Stimulated activated CD4-positive, alpha-beta T cell treated with anti-CD3 and anti-CD28 coated beads, Interleukin-12 subunit alpha, Interleukin-12 subunit beta, amount 100 ng/mL, for 4 hours (primary cell): ENCODE measurements at places on chromosomes 4 and X.

DNA sequence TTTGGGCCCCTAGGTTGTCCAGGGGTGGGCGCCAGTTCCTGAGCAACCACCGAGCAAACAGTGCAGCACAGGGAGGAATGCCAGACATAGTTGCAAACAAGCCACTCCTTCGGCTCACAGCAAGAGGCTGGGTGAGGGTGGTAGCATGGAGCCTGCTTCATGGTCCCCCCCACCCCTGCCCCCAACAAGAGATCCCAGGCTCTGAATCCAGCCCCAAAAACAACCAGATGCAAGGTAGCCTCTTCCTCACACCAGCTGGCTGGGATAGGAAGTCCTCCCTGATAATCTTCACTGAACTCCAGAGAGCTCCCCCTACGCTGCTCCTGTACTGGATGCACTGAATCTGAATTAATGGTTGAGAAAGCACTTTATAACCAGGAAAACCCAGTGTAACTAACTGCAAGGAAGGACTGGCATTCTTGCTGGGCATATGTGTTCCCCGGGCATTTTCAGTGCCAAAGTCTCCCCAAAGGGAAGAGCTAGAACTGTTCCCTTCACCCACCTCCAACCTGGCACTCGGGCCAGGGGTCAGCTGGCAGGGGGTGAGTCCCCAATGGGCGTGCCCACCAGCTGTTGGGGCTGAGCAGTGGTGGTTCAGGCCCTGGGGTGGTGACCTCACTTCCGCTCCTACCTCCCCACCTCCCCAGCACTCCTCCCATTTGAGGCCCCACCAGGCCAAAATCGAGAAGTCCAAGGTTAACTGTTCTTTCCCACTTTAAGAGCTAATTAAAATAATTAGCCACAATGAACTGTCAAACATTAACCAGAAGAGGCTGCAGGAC lies 1.5 kb downstream of the ELF4 start:
- no peak for DNase-seq

- no peak for DNase-seq
These were observed 190.6 kb upstream of the PCDH18 start for GRCh38 chr4:137722910-137723309.

GRCh38 chr4:41644288-41644914 lies 104.1 kb downstream of the PHOX2B start:
- DNase-seq, result no peak

GRCh38 chr4:38957893-38958292 lies 74.3 kb downstream of the TMEM156 start:
- DNase-seq, result no peak

- DNase-seq, result no peak
These were observed 60.8 kb downstream of the REPS2 start for GRCh38 chrX:17007134-17007768.

GRCh38 chr4:174483792-174484191 lies 38.5 kb downstream of the HPGD start:
- no peak for DNase-seq

- no peak for DNase-seq
These were observed 89.2 kb downstream of the AREG start for GRCh38 chr4:74534121-74534520.

DNA sequence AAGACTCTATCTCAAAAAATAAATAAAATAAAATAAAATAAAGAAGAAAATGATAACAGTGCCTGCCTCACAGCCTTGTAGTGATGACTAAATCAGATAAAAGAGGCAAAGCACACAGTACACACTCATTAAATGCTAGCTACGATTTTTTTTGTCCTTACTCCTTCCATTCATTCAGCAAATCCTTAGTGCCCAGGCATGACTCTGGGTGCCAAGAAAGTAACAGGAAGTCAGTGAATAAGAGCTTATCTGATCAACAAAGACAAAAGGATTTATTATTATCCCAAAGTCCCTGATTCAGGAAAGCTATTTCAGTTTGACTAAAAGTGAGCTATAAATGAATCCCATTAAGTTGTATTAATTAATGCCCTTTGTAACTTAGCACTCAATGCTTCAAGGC lies 92.7 kb downstream of the SH3KBP1 start:
- DNase-seq, result no peak

- no peak for DNase-seq
These were observed 60.7 kb downstream of the TBC1D9 start for GRCh38 chr4:140695483-140695882.

GRCh38 chr4:150217808-150218207 lies 139.6 kb downstream of the DCLK2 start:
- DNase-seq, result no peak

DNA sequence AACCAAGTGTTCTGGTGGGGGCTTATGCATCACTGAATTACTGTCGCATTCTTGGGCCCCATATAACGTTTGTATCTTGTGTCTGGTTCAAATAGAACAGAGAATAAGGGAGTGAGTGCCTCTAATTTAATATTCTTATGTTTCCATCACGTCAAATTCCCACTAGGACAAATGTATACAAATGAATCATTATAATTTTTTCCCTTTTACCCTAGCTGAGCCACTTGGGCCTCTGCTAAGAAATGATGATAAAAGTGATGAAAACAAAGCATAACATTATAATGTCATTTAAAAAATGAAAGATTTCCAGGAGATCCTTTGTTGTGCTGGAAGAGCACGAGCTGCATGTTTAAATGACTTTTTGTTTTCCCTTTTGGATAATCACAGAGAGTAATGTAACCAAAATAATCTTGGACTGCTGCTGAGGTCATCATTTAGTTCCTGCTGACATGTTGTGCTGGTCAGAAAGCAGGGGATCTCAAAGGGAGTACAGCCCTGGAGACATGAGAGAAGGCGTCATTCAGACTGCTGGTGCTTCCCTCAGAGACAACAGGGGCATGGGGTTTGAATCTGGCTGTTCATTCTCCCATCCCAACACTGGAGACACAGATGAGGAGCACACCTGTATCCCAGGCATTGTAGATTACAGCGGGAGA lies 105.1 kb upstream of the SCOC start:
- DNase-seq, result no peak

- DNase-seq, result no peak
These were observed 264.5 kb downstream of the IL15 start for GRCh38 chr4:141900856-141901255.

DNA sequence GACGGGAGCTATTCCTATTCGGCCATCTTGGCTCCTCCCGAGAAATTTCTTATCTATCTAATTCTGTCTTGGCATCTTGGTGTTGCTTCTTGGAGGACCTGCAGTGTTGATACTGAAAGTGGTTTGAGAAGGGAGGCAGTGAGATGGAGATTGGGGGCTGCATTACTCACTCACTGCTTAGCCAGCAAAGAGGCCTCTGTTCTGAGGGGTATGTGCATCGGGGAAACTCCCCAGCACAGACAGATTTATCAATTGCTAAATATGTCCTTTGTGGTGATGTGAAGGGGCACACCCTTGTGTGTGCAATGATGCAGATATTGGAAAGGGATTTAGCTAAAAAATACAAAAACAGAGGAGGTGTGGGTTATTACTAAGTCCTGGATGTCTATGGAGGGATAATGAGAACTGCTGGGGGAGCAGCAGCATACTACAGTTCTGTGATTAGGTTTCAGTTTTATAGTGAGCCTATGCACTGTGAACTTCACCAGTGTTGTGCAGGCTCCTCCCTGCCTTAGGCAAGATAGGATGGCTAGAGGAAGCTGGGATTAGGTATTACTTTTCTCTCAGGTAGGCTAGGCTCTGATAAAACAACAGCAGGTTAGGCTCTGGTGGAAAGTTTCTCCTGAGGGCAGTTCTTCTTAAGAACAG lies 279.0 kb downstream of the HS3ST1 start:
- DNase-seq, result no peak

DNA sequence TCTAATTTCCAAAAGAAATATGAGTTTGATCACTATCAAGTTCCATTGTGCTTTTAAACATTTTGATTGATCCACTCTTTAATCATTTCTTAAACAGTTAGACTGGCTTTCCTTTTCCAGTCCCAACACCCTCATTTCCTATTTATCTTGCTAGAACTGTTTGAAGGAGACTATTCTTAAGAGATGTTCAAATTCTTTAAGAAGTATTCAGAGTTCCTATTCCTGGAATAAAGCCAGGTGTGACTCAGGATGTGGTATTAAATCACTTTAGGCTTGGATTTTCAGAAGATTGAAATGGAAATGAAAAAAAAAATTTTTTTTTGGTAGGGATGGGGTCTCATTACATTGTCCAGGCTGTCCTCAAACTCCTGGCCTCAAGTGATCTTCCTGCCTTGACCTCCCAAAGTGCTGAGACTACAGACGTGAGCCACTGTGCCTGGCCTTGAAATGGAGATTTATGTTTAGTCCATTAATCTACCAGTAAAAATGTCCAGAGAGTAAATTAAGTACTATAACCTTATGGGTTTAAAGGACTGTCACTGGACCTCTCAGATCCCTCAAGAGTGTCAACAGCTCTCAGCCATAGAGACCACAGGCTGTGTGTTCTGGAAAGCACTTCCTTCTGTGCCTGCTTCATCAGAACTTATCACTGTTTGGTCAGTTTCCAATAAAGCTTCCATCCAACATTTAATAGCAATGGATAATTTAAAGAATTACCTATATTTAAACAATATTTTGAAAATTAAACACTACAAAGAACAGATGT lies 90.7 kb downstream of the CDS1 start:
- no peak for DNase-seq

DNA sequence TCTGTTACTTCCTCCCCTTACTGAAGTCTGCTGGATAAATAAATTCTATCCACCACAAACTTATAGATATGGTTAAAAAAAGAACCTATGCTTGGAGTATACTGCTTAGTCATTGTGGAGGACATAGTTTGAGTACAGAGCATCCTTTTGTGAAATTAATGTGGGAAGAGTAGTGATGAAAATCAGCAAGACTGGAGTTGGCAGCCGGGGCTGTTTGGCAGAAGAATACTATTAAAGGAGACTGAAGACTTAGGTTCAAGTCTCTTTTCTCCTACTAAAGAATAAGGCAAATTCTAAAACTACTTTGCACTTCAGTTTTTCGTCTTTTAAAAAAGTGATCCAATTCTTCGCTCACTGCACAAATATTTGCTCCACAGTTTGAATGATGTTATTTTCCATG lies 326.6 kb upstream of the ATOH1 start:
- DNase-seq, result no peak

DNA sequence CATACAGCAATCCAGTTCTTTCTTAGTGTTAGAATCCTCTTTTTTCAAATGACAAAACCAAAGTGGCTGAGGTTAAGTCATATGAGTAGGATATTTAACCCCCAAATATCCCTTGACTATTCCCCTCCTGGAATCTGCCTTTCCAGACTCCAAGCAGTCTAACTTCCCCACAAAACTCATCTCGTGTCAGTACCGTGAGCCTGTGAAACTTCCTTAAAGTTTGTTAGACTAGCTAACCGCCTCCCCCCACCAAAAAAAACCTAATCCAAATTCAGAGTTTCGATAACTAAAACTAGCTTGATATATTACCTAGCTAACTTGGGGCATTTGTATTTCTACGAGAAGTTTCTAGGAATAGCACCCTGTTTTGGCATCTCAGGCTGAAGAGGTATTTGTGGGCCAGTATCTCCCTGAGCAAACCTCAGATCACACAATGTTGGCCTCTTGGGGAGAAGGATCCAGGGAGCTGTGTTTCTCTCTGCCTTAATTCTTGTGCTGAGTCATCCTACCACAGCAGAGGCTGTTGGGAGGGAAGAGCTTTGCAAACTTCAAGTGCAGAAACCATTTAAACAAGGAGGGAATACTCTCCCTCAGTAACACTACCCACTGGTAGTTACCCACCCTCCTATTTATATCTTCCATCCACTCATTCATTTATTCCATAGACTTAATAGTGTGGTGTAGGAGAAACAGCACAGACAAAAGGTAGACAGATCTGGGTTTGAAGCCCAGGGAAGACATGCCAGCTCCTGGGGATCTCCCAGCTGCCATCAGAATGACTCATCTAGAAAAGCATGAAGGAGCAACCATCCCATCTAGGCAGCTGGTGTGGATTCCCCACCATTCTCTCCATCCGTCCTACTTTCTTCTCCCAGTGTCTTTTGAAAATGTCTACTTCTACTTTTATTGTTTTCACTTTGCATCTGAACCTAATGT lies 39.3 kb upstream of the TXK start:
- no peak for DNase-seq

GRCh38 chr4:101211146-101211553 lies 136.2 kb downstream of the PPP3CA start:
- DNase-seq, result no peak

GRCh38 chr4:186915816-186916215 lies 192.2 kb upstream of the FAT1 start:
- DNase-seq, result no peak

- no peak for DNase-seq
These were observed 92.5 kb upstream of the ZFP42 start for GRCh38 chr4:187903106-187903505.

GRCh38 chr4:132958457-132959263 lies 190.4 kb upstream of the PCDH10 start:
- no peak for DNase-seq

- no peak for DNase-seq
These were observed 8.7 kb downstream of the EGF start for GRCh38 chr4:109921384-109921808.

DNA sequence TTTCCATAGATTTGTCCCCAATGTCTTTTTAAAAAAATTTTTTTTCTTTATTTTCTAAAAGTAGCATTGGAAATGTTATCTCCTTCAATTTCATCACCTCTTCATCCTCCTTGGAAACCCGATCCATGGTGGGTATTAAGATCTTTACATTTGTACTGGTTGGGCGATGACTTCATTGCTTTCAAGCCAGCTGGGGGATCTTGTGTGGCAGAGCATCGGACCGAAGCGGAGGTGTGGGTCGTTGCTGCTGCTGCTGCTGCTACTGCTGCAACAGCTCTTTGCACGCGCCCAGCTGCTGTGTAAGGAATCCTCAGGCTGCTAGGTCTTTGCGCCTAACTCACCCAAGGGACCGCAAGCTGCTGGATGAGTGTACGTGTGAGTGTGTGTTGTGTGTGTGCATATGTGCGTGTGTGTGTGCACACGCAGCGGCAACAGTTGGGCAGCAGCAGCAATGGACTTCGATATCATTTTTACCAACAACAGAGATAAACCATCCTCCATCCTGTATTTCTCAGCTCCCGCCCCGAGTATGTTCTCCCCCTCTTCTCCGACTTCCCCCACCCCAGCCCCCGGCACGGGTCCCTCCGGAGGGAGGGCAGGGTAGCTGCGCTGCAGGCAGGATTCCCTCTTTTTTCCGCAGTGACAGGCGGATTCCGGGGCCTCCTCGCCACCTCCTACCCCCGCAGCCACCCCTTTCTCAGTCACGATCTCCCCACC lies 768 bp upstream of the CDKL5 start:
- DNase-seq, result peak; percentile 1

DNA sequence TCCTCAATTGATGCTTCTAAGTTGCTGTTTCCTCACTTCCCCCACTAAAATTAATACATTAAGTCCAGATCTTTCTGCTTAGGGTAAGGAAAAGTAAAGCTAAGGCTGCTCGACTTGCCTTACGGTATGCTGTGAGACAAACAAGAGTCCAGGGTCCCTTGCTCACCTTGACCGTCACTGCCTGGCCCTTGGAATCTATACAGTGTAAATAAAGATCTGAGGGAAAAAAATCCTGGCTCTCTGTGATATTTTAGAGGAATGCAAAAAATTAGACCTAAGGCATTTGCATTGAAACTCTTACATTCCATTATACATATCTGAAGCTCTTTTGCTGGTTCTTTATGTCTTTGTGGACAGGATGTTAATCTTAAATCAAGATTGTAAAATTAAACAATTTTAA lies 129.6 kb upstream of the HCCS start:
- no peak for DNase-seq
